ENCODE measurements at places on chromosomes 4 and X.

DNA sequence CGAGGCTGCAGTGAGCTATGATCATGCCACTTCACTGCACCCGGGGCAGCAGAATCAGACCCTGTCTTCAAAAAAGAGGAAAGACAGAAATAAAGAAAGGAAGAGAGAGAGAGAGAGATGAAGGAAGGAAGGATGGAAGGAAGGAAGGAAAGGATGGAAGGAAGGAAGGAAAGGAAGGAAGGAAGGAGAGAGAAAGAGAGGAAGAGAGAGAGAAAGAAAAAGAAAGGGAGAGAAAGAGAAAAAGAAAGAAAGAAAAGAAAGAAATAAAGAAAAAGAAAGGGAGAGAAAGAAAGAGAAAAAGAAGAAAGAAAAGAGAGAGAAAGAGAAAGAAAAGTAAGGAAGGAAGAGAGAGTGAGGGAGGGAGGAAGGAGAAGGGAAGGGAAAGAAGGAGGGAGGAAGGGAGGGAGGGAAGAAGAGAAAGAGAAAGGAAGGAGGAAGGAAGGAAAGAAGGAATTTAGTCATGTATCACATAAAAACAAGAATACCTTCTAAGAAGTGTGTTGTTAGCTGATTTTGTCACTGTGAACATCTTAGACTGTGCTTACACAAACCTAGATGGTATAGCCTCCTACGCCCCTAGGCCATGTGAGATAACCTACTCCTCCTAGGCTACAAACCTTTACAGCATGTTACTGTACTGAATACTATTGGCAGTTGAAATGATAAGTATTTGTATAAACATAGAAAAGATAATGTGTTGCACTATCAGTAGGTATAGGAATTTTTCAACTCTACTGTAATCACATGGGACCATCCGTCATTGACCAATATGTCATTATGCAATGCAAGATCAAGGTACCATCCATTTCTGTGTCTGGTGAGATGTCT, 17.4 kb upstream of the AFF1 start:
- no peak for DNase-seq

DNA sequence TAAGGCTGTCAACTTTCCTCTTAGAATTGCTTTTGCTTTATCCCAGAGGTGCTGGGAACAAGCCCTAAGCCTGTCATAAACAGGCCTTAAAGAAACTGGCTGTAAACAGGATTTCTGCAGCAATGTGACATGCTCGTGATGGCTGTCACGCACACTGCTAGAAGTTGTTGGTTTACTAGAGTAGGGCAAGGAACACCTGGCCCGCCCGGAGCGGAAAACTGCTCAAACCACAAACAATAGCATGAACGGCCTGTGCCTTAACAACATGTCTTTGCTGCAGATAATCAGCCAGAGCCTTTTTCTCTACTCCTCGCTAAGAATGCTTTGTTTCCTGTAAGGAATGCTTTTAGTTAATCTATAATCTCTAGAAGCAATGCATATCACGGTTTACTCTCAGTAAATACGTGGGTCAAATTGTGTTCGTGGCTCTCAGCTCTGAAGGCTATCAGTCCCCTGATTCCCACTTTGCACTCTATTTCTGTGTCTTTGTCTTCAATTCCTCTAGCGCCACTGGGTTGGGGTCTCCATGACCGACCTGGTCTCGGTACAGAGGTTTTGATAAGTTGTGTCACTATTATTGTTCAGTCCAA, 318.3 kb downstream of the GLUD2 start:
- DNase-seq = no peak

- no peak for DNase-seq
Measured at GRCh38 chr4:20354120-20354519, 102.4 kb downstream of the SLIT2 start.

DNA sequence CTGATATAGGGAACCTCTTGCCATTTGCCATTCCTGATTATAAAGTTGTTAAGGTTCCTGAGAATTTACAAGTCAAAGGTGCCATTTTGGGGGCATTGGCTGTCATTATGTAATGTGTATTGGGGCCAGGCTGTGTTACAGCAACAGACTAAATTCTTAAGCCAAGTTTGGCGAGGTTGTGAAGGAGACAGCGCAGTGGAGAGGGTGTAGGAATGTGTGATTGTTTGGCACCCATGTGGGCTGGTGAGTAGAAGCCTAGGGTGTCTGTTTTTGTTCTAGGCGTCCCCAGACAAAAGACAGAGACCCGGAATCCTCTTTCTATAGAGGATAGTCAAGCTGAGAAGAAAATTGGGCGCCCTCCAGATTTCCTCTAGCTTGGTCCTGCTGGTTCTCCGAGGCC, 2535.3 kb downstream of the PCDH7 start:
- DNase-seq = no peak

GRCh38 chr4:187493661-187494060, 501.9 kb upstream of the ZFP42 start:
- DNase-seq = no peak
